ENCODE measurements at places on chromosomes 4 and X.

DNA sequence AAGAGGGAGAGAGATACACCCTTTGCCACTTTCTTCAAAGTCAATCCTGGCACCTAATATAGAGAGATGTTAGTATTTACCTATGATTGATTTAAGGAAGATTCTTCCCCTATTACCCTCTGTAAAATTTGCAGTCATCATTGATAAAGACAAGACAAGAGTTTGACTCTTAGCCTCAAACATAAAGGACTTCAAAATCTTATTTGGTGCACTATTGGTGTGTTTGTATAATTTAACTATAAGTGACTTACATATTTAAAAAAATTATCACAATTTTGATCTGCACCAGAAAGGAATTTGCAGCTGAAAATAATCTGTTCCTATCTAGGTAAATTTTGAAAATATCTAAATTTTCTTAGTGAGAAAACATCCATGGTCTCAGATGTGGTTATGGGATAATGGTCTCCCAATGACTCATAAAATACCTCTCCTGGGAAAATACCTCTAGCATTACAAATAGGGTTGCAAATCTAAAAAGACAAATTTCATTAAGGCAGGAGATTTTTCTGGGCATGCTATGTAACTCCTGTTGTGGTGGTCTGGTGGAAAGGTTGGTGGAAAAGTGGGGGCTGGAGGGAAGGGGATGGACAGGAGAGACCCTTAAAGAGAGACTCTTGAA lies 173.6 kb upstream of the MED14 start:
- peak; percentile 18 for DNase-seq

DNA sequence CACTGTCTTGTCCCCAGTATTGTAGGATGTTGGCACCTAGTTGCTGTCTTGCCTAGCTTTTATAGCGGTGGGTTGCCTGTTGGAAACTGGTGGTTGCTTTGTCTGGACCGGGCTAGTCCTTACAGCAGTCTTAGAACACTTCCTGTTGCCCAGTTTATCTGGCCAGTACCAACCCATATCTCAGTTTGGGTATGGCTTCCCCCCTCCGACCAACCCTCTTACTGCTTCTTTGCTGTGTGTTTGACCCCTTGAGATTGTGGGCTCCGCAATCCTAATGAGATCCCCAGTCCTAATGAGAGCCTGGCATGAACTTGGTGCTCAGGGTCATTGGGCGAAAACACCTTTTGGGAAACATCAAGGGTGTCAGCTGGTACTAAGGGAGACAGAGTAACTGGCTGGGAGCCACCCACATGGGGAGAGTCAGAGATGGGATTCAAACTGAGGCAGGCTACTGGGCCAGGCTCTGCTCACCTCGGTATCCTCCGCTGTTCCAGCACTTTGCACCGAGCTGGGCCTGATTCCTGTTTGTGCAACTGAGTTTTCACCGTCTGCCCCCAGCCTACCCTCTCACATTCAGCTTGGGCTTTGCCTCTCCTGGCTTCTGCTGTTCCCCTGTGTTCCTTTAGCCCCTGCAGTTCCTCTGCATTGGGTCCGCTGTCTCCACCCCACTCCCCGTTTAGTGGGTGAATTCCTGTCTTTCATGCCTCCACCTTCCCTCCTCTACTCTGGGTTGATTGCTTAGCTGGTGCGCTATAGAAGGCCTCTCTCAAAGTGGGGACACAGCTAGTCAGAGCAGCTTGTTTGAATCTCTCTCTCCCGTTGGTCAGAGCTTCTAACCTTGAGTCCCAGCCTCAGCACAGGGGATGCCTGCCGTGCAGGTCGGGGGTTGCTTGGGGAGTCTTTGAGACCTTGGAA lies 1.6 kb downstream of the TBC1D14 start:
- no peak for DNase-seq

DNA sequence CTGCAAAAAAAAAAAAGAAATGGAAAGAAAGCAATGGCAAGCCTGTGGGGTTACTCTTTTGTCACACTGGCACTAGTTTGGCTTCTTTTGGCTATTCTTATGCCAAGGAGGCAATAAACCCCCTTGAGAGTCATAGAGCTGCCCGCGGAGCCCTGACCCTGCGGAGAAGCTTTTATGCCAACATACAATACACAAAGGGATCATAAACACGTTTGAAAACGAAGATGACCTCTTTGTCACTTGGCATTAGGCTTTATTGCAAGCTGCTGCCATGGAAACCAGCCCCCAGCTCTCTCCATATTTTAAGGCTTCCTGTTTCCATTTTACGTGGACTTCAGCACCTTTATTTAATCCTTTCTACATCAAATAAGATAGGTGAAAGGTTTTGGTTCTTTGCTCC lies 7.6 kb downstream of the NEUROG2 start:
- DNase-seq: no peak

DNA sequence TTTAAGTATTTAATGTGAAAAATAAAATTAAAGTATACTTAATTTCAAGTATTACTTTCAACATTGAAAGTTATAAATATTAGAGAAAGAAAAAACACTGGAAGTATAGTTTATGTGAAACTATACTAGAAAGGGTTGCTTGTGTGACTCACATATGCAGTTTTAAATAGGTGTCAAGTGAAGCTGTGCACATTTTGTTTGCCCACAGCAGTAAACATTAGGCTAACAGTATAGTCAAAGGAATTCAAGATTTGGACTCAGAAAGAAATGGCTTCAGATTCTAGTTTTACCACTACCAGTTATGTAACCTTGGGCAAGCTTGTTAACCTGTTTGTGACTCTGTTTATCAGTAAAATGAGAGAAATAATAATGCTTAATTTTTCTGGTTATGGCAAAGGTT lies 148.2 kb downstream of the FAM47B start:
- no peak for DNase-seq

DNA sequence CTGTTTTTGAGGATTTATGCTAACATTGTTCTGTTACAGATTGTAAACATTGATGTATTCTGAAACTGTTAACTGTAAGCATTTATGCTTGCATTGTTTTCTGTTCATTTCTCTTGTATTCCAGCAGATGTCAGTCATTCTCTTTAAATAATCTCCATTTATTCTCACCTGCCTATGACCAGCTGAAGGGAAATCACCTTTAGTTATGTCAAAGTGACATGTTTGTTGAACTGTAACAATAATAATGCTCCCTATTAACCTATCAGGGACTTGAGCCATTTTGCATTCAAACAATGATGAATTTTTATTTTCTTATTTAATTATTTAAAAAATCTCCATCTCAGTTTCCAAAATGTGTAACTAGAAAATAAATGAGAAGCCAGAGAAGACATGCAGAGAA lies 58.0 kb downstream of the SPCS3 start:
- no peak for DNase-seq

DNA sequence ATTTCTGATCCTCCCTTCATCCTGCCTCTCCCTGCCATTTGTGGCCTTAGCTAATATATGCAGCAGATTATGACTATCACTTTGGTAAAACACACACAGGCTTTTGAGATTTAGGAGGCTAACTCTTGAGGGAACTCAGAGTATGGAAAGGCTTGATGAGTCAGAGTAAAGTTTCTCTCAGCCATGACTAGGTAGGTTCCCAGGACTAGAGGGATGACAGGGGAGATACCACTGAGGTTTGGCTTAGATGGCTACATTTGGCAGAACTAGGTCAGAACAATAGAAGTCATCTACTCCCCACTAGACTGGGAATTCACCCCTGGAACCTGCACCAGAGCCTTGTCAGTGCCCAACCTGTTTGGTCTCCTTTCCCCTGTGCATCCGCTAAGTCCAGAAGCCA lies 585.7 kb downstream of the TLL1 start:
- DNase-seq: peak; percentile 40

- no peak for DNase-seq
These were observed 69.3 kb downstream of the BMP2K start for GRCh38 chr4:78845472-78845871.

DNA sequence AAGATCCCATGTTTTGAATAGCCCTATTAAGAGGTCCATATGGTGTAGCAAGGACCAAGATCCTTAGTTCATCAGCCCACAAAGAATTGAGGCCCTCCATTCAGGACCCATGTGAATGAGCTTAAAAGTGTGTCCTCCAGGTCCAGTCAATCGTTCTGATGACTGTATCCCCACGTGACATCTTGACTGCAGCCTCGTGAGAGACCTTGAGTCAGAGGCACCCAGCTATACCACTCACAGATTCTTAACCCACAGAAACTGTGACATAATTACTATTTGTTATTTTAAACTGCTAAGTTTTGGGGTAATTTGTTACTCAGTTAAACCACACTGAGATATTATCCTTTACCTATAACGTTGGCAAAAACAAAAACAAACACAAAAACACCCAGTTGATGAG lies 62.4 kb downstream of the ZNF182 start:
- DNase-seq: no peak

- DNase-seq: no peak
These were observed 35.6 kb downstream of the BCLAF3 start for GRCh38 chrX:19955306-19955705.

GRCh38 chrX:124098089-124098488 lies 136.6 kb downstream of the STAG2 start:
- DNase-seq: no peak

GRCh38 chr4:600850-601515 lies 24.4 kb upstream of the PDE6B start:
- DNase-seq: no peak
